HCEC 1CT (cell line): ENCODE measurements at places on chromosomes 5 and 9.
A peak's percentile ranks its signal among the peaks of the same experiment; 100 is the strongest.

DNA sequence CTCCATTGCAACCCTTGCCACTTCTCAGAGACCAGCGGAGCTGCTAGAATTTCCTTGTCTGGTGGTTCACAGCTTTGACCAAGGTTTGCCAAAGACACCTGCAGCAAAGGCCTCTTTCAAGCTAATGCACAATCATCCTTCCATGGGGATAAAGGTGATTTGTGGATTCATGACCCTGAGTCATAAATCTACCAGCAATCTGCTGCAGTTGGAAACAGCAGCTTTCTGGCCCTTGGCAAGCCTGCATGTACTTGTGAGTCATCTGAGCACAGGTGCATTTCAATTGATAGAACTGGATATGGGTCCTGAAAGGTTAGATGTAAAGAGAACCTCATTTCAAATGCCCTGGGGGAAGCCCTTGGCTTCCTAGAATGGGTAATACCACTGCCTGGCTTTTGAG is 21.6 kb upstream of the TCF7 start:
- no peak for DNase-seq

DNA sequence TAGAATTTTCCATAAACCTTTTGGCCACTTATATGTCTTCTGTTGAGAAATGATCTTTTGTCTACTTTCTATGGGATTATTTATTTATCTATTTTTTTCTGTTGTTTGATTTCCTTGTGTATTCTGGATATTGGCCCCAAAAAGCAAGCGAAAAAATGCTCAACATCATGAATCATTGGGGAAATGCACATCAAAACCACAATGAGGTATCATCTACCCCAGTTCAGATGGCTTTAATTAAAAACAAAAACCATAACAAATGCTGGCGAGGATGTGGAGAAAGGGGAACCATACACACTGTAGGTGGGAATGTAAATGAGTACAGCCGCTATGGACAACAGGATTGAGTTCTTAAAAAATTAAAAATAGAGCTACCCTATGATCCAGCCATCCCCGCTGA is 125.0 kb upstream of the LPCAT1 start:
- peak; percentile 52 for DNase-seq

DNA sequence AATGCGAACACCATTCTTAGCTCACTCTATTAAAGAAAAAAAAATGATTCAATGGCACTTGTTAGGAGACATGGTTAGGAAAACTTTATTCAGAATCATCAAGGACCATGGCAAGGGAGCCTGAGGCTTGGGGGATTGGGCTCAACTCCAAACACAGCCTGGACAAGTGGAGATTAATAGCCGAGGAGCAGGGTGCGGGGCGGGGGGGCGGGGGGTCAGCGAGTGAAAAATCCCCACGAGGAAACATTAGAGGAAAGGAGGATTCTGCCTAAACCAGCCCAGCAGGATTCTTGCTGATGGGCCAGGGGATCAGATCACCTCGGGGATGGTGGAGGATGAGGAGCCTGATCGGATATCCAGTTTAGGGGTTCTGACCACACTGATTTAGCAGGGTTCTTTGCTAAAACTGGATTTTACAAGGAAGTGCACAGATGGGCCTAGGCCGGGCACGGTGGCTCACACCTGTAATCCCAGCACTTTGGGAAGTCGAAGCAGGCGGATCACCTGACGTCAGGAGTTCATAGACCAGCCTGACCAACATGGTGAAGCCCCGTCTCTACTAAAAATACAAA is 24.4 kb upstream of the FIBCD1 start:
- no peak for DNase-seq

DNA sequence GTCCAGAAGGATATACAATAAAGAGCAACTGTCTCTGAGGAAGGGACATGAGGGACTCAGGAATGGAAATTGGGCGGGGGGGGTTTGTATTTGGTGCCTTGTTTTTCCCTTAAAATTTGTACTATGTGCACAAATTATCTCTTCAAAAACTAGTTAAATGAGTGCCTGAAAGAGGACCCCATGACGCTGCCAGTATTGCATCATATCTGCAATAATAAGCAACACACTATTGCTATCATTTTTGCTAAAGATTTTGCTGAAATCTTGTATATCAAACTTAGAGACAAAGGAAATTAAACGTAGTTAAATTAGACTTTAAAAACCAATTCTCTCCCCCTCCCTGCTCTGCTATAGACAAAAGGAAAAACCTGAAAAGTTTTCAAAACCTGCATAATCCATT is 89.7 kb upstream of the SLC30A5 start:
- DNase-seq, result no peak

DNA sequence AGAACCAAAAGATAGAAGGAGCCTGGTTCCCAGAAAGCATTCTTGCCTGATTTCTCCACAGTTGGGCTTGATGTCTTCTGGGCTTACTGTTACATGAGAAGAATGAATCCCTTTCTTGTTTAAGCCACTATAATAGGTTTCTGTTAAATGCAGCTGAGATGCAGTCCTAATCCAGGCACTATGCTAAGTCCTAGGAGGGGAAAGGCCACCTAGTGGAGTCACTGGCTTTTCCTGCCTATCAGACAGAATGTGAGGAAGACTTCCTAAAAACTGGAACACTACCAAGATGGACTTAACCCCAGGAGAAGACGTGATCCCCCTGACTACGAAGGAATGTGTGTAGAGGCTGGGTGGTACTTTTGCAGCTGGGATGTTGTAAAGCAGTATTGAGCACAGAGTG is 34.3 kb upstream of the FSD1L start:
- peak; percentile 57 for DNase-seq

DNA sequence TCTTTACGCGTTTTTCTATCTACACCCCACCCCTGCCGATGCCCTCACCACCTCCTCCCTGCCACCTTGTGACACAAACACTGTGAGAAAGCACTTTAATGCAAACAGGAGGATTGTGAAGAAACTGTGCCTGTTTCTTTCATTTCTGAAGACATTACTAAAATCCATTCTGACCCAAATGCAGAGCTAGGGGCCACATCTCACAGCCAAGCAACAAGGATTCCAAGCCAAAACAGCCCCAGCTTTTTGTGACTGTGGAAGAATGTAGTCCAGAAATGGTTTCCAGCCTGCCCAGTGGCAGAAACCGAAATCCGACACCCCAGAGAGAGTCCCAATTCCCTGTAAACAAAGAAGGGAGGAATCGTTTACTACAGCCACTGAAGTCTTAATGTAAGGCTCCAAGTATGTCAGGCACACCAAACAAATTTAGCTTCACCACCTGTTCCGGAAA is 190.9 kb downstream of the TTC39B start:
- DNase-seq, result no peak

- DNase-seq, result peak; percentile 87
Observed at GRCh38 chr5:96709152-96709821, 47.1 kb downstream of the CAST start.

DNA sequence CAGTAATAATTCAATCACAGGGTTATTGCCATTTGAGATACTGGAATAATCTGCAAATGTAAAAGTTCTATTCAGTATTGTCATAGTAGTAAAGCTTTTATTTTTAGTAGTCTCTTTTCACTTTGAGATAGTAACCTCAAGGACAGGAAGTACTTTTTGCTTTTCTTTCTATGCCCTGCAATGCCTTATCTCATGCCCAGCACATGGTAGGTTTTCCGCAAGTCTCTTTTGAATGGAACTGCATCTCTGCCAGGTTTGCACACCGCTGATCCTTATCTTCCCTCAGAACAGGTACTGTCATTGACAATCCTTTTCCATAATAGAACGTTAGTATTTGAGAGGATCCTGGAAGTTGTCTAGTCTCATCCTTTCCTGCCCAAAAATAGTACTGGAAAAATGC is 91.8 kb upstream of the IFNK start:
- no peak for DNase-seq

DNA sequence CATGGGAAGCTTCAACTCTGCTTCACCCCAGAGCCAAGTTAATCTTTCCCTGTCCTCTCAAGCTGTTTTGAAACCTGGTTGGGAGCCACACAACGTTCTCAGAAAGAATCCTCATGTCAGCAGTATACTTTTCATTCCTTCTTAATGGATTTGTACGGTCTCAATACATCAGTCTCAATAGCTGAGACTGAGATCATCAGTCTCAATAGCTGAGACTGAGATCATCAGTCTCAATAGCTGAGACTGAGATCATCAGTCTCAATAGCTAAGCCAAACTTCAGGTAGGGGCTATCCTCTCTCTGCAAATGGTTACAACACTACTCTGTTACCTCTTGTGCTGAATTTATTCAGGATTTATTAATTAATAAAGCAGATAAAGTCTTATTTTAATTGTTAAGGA is 1317.4 kb upstream of the CDH9 start:
- no peak for DNase-seq
